Fibroblast of skin of scalp (primary cell): ENCODE measurements at places on chromosomes 4 and X.

DNA sequence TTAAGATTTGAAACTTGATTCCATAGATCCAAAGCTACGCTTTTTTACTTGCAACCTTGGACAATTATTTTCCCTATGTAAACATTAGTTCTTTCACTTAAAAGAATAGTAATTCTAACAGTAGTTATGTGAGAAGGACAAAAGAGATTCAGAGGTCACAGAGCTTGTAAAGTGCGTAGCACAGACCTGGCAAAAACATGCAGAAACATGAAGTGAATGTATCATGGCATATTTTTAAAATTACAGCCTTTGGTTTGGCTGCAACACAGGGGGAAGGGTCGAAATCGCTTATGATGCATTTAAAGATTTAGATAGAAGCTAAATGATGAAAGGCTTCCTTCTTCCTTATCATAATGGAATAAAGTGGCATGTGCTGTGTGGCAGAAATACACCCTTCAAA, 1068.8 kb downstream of the ARAP2 start:
- no peak for DNase-seq

DNA sequence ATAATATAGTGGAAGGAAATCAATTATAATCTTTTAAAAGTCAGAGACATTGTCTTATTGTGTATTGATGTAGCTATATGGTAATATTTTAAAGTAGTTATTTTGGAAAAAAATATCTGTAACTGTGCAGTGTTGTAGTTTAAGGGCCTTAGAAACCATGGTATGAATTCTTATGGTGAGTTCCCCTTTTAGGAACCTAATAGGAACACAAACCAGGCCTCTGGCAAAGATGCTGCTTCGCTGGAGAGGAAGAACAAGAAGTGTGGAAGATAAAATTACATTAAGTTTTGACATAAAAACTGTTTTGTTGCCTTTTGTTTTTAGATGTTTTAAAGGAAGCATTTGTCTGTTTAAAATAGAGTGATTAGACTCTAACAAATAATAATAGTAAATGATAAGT, 10.9 kb upstream of the TMPRSS11D start:
- no peak for DNase-seq

- DNase-seq: no peak
These were observed 55.4 kb upstream of the TBC1D14 start for GRCh38 chr4:6854098-6854744.

GRCh38 chrX:87583679-87584078, 66.1 kb downstream of the KLHL4 start:
- no peak for DNase-seq

GRCh38 chr4:70842761-70843435, 3.2 kb upstream of the GRSF1 start:
- no peak for DNase-seq
